COLO829 (cell line): ENCODE measurements at places on chromosomes 3 and 15.

GRCh38 chr3:52494886-52495495 is at the start of gene STAB1:
Gene STAB1 (plus strand): TSS chr3:52495338. CDS start chr3:52495414, 76 bp downstream.
- no peak for DNase-seq

- DNase-seq, result peak; percentile 81
These were observed 182.0 kb upstream of the BHLHE40 start for GRCh38 chr3:4797201-4797705.

- no peak for DNase-seq
These were observed at the start of gene PAQR9 for GRCh38 chr3:142963516-142964448. Gene PAQR9 (minus strand): TSS chr3:142963674. CDS start chr3:142963336, 338 bp downstream.

GRCh38 chr3:151171145-151171757 is 31.8 kb downstream of the GPR171 start:
- no peak for DNase-seq

DNA sequence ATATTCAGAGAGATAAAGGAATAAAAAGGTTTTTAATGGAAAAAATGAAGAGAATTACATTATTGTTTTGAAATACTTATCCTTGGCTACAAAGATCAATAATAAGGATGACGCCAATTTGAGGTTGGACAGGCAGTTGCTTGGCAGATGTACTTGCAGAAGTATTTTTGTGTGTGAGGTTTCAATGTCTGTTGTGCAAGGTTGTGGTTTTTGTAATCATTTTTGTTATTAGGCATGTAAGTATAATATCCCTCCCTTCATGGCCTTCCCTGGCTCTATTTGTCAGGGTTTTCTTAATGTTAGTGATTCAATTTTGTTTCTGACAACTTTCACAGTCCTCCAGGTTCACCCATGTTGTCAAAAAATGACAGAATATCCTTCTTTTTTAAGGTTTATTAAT is 105.9 kb downstream of the OTOL1 start:
- DNase-seq, result no peak

DNA sequence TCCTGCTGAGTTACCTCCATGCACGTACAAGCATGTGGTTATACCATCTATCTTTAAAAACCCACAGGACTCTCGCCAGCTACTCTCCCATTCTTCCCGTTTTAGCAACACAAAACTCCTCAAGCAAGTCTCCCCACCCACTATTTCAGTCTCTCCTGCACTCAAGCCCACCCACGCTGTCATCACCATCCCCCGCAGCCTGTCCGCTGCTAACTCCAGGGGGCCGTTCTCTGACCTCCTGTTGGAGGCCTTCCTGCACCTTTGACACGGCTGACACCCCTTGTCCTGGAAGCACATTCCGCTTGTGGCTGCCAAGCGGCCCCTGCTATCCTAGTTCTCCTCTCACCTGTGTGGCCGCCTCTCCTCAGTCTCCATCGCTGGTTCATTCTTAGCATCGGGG is 7.5 kb upstream of the PCSK6 start:
- DNase-seq, result no peak

GRCh38 chr3:52458770-52459545 is 3.6 kb downstream of the NISCH start:
- no peak for DNase-seq

DNA sequence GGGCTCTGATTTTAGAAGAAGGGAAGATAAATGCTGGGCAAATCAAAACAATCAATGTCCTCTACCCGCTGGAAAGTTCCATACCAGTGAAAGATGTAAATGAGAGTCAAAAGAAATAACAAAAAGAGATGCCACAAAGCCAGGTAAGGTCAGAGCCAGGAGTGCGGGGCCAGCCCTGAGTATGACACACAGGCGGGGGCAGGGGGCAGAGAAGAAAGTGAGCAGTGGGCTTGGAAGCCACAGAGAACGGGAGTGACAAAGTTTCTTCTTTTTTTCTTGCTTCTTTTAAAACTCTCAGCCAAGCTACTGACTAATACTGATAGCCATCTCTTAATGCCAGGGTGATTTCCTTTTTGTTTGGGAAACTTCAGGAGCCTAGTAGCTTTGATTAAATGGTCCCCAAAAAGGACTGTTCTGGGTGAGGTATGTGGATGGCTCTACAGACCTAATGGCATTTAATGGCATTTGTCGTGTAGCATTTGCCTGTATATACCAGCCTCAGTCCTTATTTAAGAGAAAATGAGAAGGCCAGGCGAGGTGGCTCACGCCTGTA is 23.1 kb upstream of the TSEN2 start:
- DNase-seq, result no peak

- no peak for DNase-seq
These were observed 14.3 kb upstream of the ADPGK start for GRCh38 chr15:72797834-72798233.

DNA sequence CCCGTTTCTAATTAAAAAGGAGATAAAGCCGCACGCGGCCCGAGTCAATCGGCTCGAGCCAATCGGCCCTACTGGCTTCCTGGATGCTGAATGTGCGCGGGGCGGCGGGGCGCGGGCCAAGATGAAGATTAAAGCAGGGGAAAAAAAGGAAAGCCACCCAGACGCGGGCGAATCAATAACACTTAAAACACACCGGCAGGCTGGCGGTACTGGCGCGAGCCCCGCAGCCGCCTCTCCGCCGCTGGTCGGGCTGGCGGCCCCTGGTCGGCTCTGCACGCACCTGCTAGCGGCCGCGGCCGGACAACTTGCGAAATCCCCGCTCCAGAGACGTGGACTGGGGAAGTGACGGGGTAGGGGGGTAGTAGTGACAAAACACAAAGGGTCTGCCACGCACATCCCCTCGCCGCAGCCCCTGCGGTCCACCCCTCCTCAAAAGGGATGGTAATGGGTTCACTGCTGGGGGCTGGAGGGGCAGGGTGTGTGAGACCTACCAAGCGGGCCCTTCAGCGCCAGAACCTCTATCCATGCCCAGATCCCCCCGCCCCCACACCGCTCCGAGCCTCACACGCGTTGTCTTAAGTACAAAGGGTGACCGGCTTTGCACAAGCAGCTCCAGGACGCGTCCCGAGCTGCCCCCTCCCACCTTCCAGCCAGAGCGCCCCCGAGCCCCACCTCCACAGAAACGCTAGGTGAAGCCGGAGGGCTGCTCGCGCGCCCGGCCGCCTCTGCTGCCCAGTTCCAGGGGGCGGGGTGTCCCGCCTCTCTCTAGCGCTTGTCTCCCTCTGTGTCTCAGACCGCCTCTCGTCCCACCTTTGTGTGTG is 1.4 kb downstream of the WNT7A start:
- no peak for DNase-seq

GRCh38 chr3:130925628-130926027 is 31.7 kb downstream of the ATP2C1 start:
- no peak for DNase-seq

- DNase-seq, result no peak
These were observed 9.1 kb upstream of the NEK10 start for GRCh38 chr3:27378331-27378730.

- DNase-seq, result no peak
These were observed 133.6 kb upstream of the PLXND1 start for GRCh38 chr3:129740090-129740489.

DNA sequence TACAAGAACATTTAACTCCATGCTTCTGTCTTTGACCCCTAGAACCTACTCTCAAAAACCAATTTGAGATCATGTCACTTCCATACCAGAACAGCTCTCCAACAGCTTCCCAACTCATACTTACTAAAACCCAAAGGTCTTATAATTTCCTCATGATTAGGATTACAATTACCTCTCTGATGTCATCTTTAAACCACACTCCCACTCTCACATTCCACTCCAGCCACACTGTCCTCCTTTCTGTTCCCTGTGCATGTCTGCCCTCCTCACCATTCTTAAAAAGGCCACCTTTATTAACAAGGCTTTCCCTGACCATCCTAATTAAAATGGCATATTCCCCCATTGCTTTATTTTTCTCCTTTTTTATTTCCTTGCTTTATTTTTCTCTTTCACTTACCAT is 18.9 kb downstream of the PHC3 start:
- DNase-seq, result peak; percentile 40

GRCh38 chr15:39144613-39145499 is 436.0 kb upstream of the THBS1 start:
- DNase-seq, result no peak

- DNase-seq, result no peak
These were observed 20.8 kb upstream of the SNTN start for GRCh38 chr3:63631670-63632069.

- DNase-seq, result no peak
These were observed 71.6 kb downstream of the CHAC1 start for GRCh38 chr15:41024885-41025284.

DNA sequence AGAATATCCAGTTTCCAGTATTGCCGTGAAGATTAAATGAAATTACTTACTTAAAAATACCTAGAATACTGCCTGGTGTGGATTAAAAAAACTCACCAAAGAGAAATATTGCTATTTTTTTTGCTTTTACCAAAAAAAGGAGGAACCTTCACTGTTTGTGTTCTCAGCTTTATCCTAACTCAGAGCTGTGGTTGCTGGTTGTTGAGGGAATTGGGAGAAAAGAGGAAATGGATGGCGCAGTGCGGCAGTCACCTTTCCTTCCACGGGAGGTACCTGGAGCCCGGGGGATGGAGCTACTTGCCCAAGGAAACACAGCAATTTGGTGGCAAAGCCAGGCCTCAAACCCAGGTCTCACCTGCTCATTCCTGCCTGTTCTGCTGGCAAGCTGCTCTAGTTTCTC is 270.3 kb downstream of the RPLP1 start:
- DNase-seq, result no peak

- no peak for DNase-seq
These were observed 150.6 kb downstream of the SI start for GRCh38 chr3:164927728-164928127.

GRCh38 chr3:124227150-124227630 is 235.3 kb upstream of the ROPN1 start:
- DNase-seq, result no peak

DNA sequence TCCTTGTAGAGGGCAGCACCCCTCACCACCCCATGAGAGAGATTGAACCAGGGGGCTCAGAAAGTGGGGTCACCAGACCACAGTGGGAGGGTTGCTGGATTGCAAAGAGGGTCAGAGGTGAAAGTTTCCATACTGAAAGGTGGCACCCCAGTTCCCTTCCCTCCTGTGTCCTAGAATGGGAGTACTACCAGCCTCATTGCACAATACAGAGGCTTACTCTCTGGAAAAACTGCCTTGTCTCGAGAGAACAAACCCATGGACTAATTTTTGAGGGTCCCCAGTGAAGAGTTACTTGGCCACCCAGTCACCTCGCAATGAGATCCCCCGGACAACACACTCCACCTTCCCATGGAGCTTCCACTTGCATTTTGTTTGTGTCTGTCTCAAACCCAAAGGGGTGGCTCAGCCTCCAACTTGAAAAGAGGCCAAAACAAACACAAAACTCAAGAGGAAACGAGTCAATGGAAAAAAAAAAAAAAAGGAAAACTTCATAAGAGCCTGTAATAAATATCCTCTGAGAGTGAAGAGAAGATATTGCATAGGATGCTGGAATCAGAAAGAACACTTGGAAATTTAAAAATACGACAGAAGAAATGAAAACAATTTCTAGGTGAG is 18.6 kb downstream of the MESP2 start:
- DNase-seq, result no peak

- no peak for DNase-seq
These were observed 161.8 kb downstream of the SNRK start for GRCh38 chr3:43448098-43448497.
